ENCODE measurements at places on chromosomes 7 and 10.

GRCh38 chr7:42152329-42153205 is 84.4 kb downstream of the GLI3 start:
- no peak for DNase-seq

- DNase-seq, result no peak
These were observed 634.2 kb downstream of the ANKRD7 start for GRCh38 chr7:118858651-118859149.

DNA sequence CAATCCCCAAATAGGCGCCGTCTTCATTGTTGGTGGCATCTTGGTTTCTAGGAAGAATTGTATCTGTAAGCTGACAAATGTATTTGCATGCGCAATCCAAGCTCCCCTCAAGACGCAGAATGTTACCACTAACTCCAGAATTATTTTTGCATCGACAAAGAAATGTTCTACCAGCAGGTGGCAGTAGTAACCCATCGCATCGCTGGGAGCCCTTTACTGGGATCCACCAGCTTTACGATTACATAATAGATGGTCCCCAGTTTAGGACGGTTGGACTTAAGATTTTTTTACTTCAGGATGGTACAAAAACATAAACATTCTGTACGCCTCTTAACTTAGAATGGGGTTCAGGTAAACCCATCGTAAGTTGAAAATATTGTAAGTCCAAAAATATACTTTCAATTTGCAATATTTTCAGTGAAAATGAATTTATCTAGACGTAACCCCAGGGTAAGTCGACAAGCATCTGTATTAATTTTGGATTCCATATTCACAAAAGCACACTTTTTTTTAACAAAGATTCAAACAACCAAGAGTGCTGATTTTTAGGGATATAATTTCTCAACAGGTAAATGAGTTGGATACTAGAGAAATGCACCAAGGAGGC is 114.0 kb upstream of the COBL start:
- DNase-seq, result no peak

- no peak for DNase-seq
These were observed 25.9 kb upstream of the YAE1 start for GRCh38 chr7:39540320-39540719.

- DNase-seq, result no peak
These were observed 86.3 kb upstream of the NANOS1 start for GRCh38 chr10:118943253-118943652.

GRCh38 chr7:149787428-149788299 is 14.3 kb upstream of the ZNF467 start:
- DNase-seq, result no peak

DNA sequence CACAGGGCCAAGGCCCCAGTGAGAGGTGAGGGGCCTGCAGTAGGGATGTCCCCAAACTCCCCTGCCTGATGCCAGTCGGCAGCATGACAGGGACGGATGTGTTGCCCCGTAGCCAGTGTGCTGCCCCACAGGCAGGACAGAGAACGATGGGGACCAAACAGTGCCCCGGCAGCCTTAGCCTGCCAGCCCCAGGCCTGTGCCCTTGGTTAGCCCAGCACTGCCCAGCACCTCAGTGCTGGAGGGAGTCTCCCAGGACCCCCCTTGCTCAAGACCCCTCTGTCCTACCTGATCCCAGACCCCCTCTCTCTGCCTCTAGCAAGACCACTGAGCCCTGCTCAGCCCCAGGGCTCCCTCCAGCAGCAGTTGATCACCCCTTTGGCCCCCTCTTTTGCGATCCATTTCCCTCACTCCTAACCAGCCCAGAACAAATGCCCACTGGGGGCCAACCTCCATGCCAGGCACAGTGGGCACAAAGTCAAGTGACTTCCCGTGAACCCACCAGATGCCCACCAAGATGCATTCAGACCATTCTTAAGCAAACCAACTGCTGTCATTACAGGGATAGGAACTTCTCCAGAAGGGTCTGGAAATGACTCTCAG is 34.0 kb downstream of the OAT start:
- no peak for DNase-seq

- no peak for DNase-seq
These were observed 7.4 kb upstream of the CYCS start for GRCh38 chr7:25132430-25132829.

DNA sequence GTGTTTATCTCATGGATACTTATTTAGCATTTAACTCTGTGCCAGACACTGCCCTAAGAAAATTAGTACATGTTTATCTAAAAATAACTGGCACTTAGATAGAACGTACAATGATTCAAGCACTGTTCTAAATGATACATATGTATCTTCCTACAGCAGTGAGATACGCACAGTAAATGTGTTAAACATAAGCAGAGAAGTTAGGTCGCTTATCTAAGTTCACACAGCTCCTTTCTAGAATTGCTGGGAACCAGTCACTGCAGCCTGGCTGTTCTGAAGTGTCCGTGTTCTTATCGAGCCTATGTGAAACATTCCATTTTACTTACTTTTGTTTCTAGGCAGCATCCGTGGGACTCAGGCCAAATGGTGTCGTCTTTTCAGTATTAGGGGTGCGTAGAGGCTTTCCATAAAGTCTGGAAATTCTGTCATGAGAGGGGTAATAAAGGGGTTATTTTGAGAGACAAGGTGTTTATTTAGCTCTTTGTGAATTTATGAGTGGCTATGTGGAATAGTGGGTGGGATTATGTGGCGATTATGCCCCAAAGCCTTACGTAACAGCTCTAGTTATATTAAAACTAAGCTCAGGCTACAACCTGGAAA is 186.9 kb downstream of the SND1 start:
- DNase-seq, result no peak

- DNase-seq, result no peak
These were observed 78.2 kb upstream of the SEC61G start for GRCh38 chr7:54837168-54837567.

- DNase-seq, result no peak
These were observed 165.7 kb downstream of the C7orf25 start for GRCh38 chr7:42746214-42746613.

GRCh38 chr10:107919626-107920235 is 755.2 kb upstream of the SORCS1 start:
- no peak for DNase-seq

GRCh38 chr7:55523366-55523765 is 48.9 kb downstream of the VOPP1 start:
- DNase-seq, result no peak

- DNase-seq, result no peak
These were observed 37.4 kb upstream of the GRM8 start for GRCh38 chr7:127290116-127290655.

DNA sequence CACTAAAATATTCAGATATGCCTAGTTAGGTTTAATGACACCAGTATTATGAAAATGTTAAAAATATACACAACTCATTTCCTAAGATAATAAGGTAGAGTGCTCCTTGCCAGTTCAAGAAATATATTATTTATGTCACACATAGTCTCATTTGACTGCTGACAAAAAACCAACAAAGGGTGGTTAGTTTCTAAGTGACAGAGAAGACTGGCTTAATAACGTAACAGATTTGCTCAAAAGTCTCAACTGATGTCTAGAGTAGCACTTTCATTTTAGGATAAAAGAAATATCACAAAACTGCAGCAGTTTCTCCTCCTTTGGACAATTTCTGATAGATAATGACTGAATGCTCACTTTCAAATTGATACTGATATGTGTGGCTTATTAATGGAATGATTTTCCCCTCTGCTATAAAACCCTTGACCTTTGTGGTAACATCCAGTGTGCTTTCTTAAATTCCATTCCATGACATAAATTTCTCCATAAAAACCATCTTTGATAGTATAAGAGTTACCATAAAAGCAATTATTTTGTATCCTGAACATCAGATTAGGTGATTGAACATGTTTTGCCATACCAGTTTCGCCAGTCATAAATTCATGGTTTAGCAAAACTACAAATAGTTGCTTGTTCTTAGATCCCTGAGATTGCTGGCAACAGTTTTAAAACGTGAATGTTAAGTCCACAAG is 94.2 kb downstream of the NRBF2 start:
- no peak for DNase-seq

GRCh38 chr7:132160611-132161532 is 415.4 kb downstream of the PLXNA4 start:
- DNase-seq, result no peak

- no peak for DNase-seq
These were observed 4.8 kb downstream of the LRRC18 start for GRCh38 chr10:48934672-48935501.

DNA sequence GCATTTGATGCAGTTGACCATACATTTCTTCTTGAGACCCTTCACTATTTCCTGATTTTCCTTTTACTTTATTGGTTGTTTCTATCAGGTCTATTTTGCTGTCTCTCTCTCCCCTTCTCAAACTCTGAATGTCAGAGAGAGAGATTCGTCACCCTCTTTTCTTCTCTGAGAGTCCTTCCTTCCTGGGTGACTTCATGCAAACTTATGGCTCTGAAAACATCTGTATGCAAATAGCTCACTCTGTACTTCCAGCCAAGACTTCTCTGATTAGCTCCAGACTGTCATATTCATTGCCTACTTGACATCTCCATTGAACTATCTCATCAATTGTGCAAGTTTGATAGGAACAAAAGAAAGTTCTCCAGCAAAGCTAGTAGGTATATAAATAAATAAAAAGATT is 191.7 kb upstream of the KLF6 start:
- DNase-seq, result no peak

- DNase-seq, result no peak
These were observed 119.1 kb upstream of the FAM3C start for GRCh38 chr7:121515229-121515628.

GRCh38 chr7:90256778-90257177 is 11.8 kb downstream of the CFAP69 start:
- no peak for DNase-seq

- DNase-seq, result peak; percentile 96
These were observed 6.5 kb downstream of the ARPC1B start for GRCh38 chr7:99380823-99381663.

GRCh38 chr7:146660839-146661238 is 544.2 kb downstream of the CNTNAP2 start:
- DNase-seq, result no peak

- no peak for DNase-seq
These were observed 639.0 kb downstream of the IPMK start for GRCh38 chr10:57628592-57629284.

DNA sequence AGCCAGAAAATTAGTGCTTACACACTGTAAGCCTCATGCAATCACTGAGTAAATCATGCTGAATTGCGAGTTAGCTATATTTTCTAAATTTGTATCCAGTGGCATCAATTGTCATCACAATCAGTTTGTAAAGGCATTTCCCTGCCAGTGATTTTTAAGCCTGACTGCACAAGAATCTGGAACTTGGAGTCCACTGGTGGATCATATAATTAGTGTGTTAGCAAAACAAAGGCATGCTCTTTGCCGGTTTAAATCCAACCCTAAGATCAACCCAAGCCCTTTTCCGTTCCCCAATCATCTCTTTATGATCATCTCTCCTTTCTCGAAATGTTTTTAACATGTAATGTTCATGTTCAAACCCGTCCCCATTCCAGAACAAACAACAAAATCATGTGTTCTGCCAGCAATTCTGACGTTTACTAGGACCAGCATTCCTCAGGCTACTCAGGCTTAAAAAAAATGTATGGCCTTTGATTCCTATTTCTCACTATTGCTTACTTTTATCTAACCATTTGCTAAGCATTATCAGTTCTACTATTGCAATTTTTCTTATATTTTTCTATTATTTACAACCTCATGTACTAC is 649.2 kb downstream of the SORCS1 start:
- DNase-seq, result no peak

DNA sequence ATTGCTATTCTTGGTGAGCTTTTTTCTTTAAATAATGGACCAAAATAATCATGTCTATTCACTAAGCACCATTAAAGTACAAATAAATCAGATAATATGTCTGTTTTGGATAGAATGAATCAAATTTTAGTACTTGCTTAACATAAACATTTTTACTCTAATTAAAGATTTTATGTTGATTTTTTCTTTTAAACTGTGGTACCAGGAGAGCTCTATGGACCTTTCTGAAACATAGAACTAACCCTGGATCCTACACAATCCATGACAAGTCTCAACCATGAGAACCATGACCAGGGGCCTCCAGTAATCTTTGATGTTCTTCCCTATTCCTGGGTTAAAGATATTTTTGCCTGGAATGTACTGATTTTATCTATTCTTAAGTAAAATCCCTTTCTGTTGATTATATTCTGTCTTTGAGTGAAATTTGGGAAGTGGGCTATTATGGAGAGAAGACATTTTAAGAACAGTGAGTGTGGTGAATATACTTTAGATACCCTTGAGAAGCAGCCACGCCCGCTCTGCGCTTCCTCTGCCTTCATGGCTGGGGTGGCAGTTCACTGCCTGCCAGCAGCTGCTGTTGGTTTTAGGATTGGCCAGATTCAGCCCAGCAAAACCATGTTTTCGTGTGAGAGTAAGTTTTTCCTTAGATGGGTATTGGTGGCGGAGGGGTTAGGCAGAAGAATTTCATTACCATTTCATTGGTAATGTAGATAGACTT is 42.2 kb upstream of the BHLHA15 start:
- no peak for DNase-seq

DNA sequence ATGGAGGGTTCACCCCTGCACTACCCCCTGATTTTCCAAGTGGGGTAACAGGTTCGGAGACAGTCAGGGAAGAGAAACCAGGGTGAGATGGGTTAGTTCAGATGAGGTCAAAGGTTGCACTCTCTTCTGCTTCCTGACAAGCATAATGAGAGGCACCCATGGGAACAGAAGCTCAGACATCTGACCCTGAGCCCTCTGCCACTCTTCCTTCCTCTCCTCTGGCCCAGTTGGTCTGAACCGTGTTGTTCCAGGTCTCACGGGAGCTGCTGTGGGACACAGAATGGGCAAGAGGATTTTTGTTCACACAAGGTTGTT is 38.4 kb downstream of the DNAJB12 start:
- no peak for DNase-seq

GRCh38 chr7:74633451-74633921 is 24.0 kb upstream of the GTF2I start:
- no peak for DNase-seq

GRCh38 chr10:59587083-59587755 is 122.4 kb downstream of the SLC16A9 start:
- DNase-seq, result no peak

DNA sequence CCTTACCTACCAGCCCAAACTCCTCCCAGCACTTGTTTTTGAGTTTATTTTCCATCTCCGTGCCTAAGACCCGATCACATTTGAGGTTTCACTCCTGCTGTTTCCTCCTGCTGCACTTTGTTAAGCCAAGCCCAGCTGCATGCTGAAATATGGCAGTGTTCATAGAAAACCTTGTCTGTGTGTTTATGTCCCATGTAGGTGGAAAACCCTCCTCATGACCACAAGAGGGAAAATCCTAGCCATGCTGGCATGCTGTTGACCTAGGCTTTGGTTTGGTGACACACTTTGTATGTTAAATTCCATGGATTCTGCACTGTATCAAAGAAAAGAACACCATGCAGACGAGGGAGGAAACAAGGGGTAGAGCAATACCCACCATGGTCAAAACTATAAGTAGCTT is 154.4 kb downstream of the CUBN start:
- no peak for DNase-seq

DNA sequence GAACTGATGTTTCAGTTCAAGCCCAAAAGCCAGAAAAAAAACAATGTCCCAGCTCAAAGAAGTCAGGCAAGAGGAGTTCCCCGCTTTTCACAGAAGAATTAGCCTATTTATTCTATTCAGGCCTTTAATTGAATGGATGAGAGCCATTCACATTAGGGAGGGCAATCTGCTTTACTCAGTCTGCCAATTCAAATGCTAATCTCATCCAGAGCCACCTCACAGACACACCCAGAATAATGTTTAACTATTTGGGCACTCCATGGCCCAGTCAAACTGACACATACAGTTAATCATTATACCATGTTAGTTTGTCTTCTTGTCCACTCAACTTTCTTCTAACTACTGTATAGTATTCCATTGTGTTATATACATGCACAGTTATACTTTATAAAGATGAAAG is 2.6 kb upstream of the NPSR1 start:
- no peak for DNase-seq

- no peak for DNase-seq
These were observed 174.3 kb upstream of the RNF32 start for GRCh38 chr7:156466272-156466671.

Measured in activated effector memory CD4-positive, alpha-beta T cell treated with anti-CD3 and anti-CD28 coated beads, Interleukin-2, amount 50 U/mL, for 16 hours (primary cell).